NCI-H748 treated with DMSO at 0.1 percent for 48 hours (cell line): ENCODE measurements at places on chromosomes 2 and 18.

GRCh38 chr2:38215993-38216392, 140.0 kb upstream of the CYP1B1 start:
- DNase-seq = no peak

- peak; percentile 10 for DNase-seq
Measured at GRCh38 chr2:136766073-136766404, 694 bp downstream of the THSD7B start.

DNA sequence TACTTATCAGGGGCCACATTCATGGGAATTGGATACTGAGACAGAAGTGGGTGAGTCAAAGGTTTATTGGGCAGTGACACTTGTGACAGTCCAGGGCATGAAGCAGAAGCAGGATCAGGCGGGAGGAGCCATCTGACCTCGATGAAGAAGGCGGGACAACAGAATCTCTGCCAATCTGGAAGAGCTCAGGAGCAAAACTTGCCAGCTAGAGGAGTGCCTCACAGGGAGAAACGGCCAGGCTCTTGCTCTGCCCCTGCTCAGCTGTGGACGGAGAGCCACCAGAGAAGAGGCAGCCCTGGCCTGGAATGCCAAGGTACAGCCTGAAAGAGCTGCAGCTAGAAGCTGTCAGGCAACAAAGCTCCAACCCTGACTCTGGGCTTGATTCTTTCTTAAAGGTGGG, 16.9 kb downstream of the DAW1 start:
- DNase-seq = no peak

GRCh38 chr2:19648583-19648982, 253.2 kb downstream of the TTC32 start:
- no peak for DNase-seq

DNA sequence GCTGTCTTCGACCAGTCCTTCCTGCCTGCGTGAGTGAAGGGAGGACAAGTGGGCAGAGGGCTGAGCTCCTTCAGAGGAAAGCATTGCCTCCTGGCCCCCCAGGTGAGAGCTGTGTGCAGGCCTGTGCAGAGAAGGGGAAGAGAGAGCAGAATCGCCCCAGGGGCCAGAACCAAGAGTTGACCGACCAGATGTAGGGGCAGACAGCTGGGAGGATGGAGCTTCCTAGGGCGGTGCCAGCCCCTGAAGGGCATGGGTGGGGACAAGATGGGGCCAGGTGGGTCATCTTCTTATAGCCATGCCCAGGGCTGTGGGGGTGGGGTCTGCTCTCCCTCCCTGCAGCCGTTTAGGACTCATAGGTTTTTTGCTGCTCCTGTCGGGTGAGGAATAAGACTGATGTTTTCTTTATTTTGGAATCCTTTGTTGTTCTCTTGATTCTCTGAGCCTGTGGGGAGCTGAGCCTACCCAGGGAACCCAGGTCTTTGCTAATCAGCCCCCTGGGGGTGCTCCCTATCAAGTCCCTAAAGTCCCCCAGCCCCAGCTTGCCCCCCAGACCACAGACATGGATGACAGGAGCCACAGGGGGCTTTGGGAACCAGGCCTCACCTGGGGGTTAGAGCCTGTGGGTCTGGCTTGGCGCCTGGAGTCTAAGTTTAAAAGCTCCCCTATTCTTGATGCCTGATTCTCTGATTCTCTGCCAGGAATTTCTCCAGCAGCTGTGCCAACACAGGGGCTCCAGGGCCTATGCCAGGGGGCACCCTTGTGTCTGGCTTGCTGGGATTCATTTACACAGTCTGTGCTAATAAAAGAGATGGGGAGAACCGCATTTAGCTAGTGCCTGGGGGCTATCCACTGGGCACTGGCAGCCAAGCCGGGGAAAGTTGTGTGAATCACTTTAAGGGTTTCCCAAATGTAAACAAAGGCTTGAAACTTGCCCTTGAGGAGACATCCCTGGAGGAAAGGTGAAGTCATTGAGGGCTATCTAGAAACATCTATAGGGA, 9.3 kb upstream of the EFHD1 start:
- no peak for DNase-seq

GRCh38 chr2:64328415-64328722, 125.6 kb upstream of the LGALSL start:
- no peak for DNase-seq

GRCh38 chr2:234411793-234412192, 85.1 kb downstream of the ARL4C start:
- DNase-seq = no peak

GRCh38 chr18:26869640-26870039, 4.1 kb upstream of the AQP4 start:
- DNase-seq = no peak

- DNase-seq = no peak
Measured at GRCh38 chr2:157036726-157037125, 220.8 kb upstream of the GALNT5 start.

- no peak for DNase-seq
Measured at GRCh38 chr18:5891184-5891853, 4.0 kb downstream of the TMEM200C start.

- DNase-seq = no peak
Measured at GRCh38 chr2:50514901-50515300, 517.0 kb downstream of the NRXN1 start.

DNA sequence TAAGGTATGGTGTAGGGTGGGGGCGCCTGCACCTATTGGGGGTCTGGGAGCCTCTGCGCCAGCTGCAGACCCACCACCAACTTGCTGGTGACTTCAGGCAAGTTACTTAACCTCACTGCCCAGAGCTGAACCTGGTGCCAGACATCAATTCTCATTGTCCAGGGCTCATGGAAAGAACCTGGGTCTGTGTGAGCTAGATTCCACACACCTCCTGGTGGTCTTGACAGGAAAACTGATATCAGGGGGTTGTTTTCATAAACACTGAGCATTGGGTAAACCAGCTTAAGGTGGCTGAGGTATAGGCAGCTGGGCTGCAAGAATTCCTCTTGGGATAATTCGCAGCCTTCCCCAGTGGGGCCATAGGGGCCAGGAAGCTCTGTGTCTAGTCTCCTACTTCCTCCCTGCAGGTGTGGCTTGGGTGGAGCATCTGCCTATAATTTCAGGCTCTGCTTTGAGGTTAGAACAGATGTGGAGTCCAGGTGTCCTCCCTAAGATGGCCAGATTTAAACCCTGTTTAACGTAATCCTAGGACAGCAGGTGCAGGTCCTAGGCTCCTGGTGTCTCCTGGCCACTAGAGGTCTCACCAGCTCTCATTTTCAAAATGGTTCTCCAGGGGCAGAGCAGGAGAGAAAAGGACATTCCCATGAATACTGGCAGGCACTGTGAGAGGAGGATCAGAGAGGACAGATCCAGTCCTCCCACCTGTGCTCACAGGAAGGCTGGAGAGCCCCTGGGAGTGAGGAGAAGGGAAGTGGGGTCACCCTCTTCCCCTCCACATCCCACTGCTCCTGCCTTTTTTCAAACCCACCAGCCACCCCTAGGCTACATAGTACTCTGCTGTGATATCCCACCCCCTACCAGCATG, 100.4 kb upstream of the SMAD2 start:
- peak; percentile 63 for DNase-seq

DNA sequence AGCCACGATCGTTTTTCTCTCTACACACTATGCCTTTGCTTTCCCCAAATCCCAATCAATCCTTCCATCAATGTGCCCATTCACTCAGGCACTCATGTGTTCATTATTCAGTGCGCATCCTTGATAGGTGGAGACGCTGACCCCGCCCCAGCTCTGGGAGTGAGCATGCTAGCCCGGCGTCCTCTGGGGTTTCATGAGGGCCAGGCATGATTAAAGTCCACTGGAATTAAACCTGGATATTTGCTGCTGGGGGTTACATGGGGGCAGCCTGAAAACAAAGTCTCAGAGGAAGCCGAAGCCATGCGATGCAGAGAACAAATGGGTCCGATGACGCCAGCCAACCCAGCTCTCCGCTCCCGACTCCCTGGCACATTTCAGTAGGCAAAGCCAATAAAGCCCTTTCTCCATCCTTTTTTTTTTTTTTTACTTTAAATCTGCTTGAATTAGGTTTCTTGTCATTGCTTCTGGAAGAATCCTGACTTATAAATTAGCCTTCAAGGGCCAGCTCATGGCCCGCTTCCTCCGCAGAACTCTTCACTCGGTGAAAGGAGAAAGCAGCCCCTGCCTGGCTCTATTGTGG, 316.4 kb upstream of the ID2 start:
- no peak for DNase-seq

GRCh38 chr2:69784228-69784627, 42.3 kb downstream of the ANXA4 start:
- no peak for DNase-seq

GRCh38 chr2:216220976-216221375, 111.8 kb downstream of the XRCC5 start:
- no peak for DNase-seq

GRCh38 chr2:110729106-110729505, 3.3 kb upstream of the ACOXL start:
- no peak for DNase-seq

DNA sequence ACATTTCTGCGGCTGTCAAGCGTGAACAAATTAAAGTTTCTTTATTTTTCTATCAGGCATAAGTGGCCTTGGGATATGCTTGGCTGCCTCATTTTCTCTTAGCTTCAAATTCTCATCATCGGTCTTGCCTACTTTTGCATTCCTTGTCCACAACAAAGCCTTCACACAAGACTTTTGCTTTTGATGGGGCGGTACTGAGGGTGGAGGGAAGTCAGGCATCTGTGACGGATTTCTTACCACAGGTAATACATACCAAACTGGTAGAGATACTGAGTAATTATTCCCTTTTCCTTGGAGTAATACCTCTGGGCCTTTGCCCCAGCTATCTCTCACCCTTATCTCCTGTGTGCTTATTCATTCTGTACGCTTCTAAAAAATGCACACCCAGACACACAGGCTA, 468.3 kb upstream of the RGPD4 start:
- no peak for DNase-seq

- peak; percentile 97 for DNase-seq
Measured at GRCh38 chr2:221553333-221553732, 18.8 kb downstream of the EPHA4 start.

DNA sequence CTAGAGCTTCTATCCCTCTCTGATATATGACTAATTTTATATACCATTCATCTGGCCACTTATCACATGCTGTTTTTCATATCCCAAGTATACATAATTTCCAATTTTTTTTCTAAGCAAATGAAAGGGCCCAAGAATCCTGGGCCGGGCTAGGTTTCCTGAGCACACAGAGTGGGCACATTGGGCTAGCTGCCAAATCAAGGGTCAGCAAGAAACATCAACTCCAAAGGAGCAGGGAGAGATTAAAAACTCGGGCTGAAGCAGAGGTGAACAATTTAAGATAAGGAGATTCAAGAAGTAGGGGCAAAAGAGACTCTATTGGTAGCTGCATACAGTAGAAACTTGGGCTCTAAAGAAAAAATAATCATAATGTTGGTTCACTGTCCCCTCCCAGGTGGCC, 39.0 kb downstream of the OLA1 start:
- DNase-seq = no peak

- DNase-seq = no peak
Measured at GRCh38 chr2:39786761-39787522, 7.9 kb upstream of the THUMPD2 start.

DNA sequence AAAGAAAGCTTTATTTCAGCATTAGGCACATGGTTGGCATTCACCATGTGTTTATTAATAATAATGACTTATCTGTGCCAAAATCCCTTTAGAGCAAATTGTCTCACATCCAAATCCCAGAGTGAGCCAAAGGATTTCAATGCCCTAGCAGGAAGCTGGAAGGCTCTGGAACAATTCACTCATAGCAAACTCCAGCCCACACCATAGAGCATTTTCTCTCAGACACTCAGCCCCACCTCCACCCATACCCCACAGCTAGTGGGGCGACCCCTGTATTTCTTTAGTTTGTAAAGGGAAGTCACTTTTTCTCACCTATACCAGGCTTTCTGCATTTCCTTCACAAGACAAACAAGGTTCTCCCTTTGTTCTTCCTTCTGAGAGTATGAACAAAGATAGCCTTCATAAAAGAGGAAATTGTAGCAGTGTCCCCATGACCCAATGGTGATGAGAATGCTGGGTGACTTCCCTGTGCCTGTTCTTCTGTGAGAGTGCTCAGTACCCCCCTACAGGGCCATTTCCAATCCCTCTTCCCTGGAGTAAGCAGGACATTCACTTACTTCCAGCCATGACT, 100.1 kb upstream of the APCDD1 start:
- no peak for DNase-seq

DNA sequence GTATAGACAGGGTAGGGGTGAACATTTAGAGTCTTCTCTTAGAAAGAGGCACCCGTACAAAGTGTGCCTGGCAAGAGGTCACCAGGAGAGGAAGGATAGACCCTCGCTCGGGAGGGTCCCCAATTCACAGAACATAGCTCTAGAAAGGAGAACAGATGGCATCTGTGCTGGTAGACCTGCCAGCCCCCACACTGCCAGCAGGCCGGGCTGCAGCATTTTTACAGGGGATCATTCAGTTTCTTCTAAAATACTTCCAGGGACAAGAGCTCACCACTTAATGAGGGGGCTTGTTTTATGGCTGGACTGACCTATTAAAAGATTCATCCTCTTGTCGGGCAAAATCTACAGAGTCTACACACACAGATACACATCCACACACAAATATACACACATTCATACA, 149.9 kb downstream of the SEPTIN10 start:
- DNase-seq = no peak

DNA sequence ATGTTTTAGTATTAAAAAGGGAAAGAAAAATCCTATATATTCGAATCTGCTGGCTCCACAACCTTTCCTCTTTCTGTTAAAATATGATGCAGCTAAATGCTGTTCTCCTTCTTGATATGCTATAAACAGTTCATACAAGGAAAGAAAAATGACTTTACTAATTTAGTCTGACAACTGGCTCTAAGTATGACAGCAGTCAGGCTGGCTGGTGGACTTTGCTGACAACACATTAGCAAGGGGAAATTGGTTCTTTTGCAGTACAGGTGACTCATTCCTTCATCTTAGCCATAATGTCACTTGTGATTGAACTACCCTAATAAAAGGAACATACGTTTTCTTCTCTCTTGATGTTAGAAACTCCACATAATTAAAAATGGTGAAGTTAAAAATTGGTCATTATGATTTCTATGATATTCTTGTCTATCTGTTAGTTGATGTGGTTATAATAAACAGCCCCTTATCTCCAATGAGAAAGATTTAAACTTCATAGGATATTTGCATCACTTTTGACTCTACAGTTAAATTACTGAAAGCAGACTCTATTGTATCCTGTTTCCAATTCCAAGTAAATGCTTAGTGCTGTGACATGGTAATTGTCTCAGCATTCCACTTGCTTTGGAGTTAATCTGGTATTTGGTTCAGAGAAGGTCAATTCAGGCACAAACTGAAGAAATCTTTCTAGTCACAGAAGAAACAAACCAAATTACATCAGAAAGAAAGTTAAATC, 315.3 kb upstream of the GULP1 start:
- DNase-seq = no peak

- DNase-seq = no peak
Measured at GRCh38 chr18:48815581-48816324, 135.0 kb downstream of the SMAD7 start.

DNA sequence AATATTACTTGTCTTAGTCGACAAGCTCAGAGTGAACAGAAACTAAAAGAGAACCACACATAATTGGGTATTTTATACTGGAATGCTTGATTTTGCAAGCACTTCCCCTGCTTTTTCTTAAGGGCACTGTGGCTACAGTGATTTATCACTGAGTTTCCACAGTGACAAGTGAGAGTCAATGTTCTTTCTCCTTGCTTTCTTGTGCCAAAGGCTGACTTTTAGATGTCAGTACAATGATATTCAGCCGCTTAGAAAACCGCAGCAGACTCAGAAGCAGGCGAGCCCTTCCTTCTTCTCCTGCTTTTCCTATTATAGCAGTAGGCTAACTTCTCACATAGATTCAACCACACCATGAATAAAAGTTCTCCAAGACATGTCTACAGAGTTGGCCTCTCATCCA, 1603.6 kb upstream of the NXPH2 start:
- no peak for DNase-seq
